ENCODE measurements at places on chromosomes 1 and 21.

GRCh38 chr1:239976130-239976968 lies 115.3 kb upstream of the FMN2 start:
- DNase-seq, result peak; percentile 45

DNA sequence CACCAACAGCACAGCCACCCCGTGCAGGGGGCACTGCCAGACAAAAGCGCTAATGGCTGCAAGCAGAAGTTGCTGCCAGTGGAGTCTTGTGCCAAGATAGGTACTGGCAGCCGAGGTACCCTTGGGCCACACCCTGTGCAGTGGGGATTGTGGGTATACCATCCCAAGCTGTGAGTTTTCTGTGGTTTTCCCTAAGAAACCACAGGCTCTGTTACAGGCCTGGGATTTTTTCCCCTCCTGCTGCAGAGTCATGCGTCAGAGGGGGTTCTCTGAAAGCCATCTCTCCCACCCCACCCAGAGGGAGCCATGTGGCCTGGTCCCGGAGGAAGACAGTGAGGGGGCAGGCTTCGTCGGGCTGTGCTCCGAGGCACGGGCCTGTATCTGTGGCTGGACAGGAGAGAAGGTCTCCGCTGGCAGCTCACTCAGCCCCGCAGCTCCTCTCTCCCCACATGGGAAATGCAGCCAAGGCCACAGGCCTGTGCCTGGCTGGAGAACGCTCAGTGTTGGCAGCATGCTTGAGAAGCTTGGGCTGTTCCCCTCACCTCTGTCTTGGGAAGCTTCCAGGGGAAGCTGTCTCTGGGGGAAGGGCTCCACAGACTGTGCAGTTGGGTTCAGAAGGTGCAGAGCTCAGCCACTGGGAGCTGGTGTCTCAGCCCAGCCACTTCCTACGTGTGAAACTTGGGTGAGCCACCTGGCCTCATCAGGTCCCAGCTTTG lies 42.5 kb downstream of the NEK2 start:
- DNase-seq, result no peak

DNA sequence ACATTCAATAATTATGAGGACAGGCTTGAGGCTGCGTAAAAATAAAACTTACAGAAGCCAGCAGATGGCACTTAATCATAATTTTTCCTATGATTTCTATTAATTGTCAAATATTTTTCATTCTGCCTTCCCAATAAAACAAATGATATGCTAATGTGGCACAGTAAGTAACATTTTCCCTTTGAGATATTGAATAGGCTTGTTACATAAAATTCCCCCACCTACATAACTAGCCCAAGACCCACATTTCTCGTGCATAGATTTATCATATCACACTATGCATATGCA lies 55.4 kb upstream of the PTGFRN start:
- no peak for DNase-seq

DNA sequence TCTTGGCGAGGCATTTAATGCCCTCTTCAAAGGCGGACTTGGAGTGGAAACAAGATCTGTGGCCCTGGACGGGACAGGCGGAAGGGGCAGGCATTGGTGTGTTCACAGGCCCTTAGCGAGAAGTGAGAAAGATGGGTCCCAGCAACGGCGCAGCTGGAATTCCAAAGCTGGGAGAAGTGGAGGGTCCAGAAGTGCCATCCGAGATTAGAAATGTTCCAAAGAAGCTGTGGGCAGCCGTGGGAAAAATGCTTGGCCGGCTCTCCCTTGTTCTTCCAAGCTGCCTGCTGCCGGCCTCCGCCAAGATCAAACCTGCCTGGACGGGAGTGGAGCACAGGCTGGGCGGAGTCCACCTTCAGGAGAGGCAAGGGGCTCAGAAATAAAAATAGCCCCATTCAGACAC lies 69.4 kb upstream of the ACTRT2 start:
- no peak for DNase-seq

GRCh38 chr1:225707824-225708223 lies 54.9 kb upstream of the ENAH start:
- no peak for DNase-seq

DNA sequence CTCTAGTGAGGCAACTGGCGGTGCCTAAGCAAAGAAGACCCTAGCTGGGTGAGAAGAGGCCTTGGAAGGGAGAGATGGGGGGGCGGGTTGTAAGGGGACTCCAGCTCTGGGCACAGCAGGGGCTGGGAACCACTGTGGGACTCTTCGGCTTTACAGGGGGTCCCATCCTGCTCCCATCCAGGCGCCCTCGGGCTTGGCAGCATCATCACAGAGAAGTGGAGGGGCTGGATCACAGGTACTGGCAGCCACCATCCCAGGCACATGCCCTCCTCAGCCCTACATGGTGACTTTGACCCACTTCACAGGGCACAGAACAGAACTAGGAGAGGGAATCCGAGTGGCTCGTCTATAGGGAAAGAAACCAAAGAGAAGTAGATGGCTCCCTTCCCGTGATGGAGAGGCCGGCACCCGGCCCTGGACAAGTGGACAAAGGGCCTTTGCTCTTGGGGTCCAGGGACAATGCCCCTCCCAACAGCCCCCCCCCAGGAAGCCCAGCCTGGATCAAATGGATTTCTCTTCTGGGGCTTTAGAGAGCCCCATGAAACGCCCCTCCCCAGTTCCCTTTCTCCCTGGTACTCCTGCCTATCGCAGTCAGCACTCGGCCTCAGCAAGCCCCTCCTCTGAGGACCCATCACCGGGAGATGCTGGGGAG lies 54.0 kb upstream of the ECE1 start:
- no peak for DNase-seq

DNA sequence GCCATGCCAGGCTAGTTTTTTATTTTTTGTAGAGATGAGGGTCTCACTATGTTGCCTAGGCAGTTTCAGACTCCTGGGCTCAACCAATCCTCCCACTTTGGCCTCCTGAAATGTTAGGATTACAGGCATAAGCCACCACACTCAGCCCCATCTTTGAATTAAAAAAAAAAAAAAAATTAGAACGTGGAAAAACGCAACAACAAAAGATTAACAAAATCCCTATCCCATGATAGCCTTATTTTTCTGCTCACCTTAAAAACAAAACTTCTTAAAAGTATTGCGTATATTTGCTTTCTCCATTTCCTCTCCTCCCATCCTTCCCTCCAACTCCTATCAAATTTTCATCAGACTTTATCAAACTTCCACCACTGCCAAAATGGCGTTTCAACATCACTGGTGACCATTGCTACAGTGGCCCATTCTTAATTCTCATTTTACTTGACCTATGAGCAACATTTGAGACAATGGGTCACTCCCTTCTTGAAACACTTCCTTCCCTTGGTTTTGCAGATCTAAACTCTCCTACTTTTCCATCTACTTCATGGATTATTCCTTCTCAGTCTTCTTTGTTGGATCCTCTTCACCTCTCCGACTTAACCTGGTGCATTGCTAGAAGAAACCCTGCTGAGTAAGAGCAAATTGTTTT lies 579 bp upstream of the ZNF684 start:
- DNase-seq, result no peak

DNA sequence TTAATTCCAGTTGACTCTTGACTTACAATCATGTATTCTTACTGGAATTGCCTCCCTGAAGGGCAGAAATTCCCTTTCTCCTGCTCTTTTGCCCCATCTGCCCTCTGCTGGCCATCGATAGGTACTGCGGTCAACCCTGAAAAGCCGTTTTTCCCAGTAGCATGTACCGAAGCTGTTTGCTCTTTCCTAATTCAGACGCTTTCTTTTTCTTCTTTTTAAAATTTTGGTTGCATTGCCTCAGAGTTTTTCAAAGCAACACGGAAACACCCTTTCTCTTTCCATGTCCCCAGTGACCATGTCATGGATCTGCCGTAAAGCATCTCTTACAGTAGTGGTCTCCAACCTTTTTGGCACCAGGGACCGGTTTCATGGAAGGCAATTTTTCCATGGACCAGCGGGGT lies 164.2 kb upstream of the C1orf21 start:
- peak; percentile 58 for DNase-seq

GRCh38 chr1:168374566-168374965 lies 93.9 kb downstream of the TBX19 start:
- no peak for DNase-seq

- DNase-seq, result no peak
These were observed 335.1 kb downstream of the KIF26B start for GRCh38 chr1:245489838-245490237.

- DNase-seq, result no peak
These were observed 2.0 kb downstream of the MEF2D start for GRCh38 chr1:156498432-156499193.

DNA sequence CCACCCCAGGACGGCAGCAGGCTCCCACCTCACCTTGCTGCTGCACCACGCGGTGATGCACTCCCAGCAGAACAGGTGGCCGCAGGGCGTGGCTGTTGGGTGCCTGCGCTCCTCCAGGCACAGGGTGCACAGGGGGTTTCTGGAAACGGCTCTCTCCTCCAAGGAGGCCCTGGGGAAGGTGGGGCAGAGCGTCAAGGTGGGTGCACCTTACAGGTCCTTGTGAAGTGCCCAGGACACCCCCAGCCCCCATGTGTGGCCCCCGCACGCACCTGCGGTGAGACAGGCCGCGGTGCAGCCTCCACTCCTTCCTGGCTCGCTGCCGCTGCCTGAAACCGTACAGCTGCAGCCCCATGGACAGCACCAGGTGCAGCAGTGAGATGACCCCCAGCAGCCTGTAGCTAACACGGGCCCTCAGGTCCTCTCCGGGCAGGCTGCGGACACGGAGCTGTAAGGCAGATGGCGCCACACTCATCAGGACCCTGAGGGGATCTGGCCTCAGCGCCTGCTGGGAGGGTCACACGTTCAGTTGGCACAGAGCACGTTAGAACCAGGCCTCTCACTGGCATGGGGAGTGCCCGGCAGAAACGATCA lies 5.8 kb downstream of the PEX10 start:
- DNase-seq, result no peak

GRCh38 chr1:26961826-26962225 lies 1.6 kb upstream of the KDF1 start:
- DNase-seq, result no peak

- DNase-seq, result peak; percentile 67
These were observed 21.5 kb downstream of the RAP1GAP start for GRCh38 chr1:21647431-21648351.

GRCh38 chr1:236699366-236699765 lies 13.1 kb downstream of the ACTN2 start:
- DNase-seq, result no peak

GRCh38 chr1:61097317-61097716 lies 15.0 kb downstream of the NFIA start:
- no peak for DNase-seq

- DNase-seq, result no peak
These were observed 196.2 kb downstream of the NPHP4 start for GRCh38 chr1:5796028-5796427.

- no peak for DNase-seq
These were observed 88.0 kb upstream of the ZNF648 start for GRCh38 chr1:182149411-182149965.

GRCh38 chr1:217718873-217719272 lies 87.7 kb downstream of the SPATA17 start:
- DNase-seq, result no peak

DNA sequence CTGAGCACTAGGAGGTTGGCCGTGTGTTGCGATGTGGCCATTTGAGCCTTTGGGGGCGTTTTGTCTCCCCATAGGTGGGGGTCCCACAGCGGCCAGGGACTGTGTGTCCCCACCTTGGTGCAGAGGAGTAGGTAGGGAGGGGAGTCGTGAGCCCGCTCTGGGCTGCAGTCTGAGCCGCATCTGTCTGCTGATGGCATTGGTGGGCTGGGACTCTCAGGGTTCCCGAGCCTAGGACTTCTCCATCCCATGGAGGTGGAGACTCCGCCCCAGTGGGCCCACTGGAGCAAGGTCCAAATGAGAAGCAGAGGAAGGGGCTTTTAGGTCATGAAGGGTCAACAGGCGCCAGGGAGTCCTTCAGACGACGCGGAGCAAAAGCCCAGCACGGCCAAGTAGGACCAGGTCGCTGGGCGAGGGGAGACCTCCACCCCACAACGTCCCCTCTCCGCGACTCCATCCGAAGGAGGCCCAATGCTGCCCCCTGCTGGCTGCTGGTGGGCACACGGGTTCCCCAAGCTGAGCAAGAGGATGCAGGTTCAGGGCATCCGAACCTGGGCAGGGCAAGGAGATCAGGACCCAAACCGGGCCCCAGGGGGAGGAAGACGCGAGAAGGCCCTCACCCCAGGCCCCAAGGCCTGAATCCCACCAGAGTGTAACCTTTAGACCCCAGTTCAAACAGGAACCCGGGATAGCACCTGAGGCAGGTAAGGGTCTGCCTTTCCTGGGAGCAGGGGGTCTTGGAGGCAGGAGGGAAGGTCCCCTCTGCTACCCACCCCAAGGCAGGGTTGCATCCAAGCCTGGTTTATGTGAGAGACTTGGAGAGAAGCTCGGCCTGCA lies 14.9 kb downstream of the TTC34 start:
- DNase-seq, result peak; percentile 80

DNA sequence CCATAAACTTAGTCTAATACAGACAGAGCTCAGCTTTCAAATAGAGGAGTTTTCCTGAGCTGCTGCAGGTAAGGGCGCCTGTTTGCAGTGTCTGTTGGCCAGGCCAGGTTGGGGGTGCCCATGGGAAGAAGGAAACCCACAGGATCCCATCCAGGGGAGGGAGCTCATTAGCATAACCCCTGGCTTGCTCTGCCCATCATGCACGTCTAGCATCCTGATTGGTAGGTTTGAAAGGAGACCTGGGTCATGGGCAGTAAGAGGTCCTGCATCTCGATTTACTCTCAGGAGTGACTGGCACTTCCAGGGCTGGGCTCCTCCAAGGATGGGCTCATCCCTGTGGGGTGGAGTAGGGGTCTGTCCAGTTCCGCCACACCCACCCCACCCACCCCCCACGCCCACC lies 103.7 kb upstream of the CLDN14 start:
- no peak for DNase-seq

DNA sequence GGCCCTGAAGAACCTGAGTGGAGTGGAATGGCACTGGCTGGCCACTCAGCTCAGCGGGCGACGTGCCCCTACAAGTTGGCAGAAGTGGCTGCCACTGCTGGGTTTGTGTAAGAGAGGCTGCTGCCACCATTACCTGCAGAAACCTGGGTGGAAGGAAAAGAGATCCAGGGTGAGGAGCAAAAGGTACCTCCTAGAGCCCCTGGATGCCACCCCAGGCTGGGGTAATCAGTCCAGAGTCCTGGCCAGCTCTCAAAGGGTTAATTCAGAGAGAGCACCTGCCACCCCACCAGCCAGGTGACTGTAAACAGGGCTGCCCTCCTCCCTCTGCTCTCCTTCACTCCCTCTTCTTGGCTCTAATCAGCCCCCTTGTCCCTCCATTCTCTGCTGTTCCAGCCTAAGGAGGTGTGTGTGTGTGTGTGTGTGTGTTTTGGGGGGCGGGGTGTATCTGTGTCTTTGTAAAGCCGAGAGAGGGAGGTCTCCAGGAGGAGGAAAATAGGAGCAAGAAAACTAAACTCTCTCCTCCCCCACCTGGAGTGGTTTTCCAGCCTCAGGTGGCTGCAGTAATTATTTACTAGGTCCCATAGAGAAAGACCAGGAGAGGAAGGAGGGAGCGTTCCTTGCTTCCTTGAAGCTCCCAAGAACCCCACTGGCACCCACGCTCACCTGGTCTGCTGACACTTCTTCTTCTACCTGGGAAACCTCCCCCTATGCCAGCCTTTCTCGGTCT lies 12.6 kb downstream of the TRIM46 start:
- no peak for DNase-seq

DNA sequence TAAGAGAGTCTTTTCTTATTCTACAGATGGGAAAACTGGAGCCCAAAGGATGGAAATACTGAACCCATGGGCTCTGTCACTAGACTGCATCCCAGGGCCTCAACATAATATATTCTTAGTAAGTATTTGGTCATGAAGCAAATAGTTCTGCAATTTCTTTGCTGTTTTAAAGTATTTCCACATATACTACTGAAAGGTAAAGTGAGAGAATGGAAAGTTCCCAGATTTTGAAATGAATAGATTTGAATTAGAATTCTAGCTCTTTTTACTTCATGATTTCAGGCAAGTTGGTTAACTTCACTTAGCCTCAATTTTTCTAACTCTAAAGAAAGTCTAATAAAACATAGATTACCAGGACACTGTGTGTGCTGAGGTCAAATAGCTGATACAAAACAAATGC lies 95.6 kb upstream of the FGGY start:
- no peak for DNase-seq
